Smooth muscle cell of the brain vasculature (primary cell): ENCODE measurements at places on chromosomes 7 and 10.

- DNase-seq = no peak
Observed at GRCh38 chr7:22331704-22332103, 25.2 kb downstream of the RAPGEF5 start.

GRCh38 chr10:44039599-44039998 is 345.3 kb downstream of the CXCL12 start:
- peak; percentile 58 for DNase-seq

DNA sequence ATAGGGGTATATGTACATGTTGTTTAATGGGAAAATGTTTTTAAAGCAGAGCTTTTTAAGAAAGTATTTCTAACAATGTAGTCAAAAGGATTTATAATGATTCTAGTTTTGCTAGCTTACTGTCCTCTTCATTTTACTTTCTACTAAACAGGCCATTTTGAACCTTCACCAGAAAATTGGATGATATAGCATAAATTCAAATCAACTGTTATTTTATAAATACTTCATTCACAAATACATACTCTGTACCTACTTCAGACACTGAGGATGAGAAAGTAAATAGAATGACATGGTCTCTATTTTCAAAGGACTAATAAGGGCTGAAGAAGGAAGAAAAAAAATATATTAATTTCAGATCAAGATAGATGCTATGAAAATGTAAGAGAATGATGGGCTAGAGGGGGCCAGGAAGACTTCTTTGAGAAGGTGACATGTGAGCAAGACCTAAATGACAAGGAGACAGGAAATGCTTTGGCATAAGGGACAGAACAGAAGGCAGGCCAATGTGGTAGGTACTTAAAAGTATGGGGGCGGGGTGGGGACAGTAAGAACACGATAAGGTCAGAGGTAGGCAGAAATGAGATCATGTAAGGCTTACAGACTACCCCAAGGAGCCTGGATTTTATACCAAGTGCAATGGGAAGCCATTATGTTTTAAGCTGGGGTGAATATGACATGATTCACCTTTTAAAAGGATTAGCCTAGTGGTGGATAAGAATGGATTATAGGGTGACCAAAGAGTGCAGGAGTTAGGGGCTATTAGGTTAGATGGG is 5.2 kb downstream of the NAMPT start:
- no peak for DNase-seq

DNA sequence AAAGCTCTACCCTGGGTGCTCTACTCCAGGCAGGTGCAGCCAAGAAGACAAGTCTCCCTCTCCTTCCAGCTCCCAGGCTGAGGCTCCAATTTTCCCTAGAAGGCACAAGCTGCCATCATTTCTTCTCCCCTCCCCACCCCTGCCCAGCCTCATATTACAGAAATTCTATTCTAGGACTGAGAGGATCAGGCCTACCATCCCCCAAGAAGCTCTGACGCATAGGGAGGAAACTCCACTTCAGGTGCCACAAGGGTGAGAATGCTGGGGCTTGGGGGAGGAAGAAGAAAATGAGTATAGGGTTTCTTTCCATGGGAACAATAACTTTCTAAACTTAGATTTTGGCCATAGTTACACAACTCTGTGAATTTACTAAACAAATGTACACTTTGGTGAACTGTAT is 35.3 kb downstream of the FEZF1 start:
- DNase-seq = no peak

- no peak for DNase-seq
Observed at GRCh38 chr10:72729528-72729927, 37.6 kb downstream of the MCU start.

- DNase-seq = no peak
Observed at GRCh38 chr10:120929166-120929565, 78.0 kb downstream of the WDR11 start.
